Stimulated activated CD8-positive, alpha-beta memory T cell treated with anti-CD3 and anti-CD28 coated beads, Interleukin-4, amount 100 ng/mL, for 4 hours (primary cell): ENCODE measurements at places on chromosomes 5 and 9.

DNA sequence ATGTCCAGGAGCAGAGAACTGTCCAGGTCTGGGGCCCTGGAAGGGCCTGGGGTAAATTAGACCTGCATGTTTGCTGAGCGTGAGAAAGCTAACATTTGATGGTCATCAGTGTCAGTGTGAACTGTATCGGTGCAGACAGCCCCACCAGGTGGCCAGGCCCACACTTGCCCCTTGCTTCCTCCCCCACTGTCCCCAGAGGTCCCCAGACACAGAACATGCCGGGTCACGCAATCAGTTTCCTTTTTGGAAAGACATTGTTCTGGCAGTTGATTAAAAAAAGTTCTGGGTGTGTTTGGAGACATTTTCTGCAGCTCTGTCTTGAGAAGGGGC, 1.5 kb downstream of the NKD2 start:
- no peak for DNase-seq

DNA sequence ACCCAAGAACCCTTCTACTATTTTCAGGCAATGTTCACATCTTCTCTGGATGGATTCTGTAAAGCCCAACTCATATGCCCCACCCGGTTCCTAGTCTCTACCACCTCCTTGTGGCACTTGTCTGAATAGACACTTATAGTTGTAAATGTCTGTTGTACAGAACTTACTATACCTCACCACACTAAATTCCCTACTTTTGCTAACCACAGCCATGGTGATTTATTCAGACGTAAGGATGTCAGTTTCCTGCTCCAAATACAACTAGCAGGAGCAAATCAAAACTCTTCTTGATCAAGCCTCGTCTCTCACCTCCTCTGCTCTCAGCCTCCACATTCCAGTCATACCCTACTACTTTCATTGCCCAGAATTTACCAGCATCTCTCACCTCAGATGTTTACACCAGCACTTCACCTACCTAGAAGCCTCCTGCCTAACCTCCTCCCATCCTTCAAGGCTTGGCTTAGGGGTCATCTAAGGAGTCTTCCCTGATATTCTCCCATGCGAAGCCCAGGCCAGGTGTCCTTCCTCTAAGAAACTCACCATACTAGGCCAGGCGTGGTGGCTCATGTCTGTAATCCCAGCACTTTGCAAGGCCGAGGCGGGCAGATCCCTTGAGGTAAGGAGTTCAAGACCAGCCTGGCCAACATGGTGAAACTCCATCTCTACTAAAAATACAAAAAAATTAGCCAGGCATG, 75.5 kb downstream of the MAPKAP1 start:
- DNase-seq: no peak

- DNase-seq: no peak
These were observed 58.1 kb upstream of the TMEM215 start for GRCh38 chr9:32725066-32725860.

DNA sequence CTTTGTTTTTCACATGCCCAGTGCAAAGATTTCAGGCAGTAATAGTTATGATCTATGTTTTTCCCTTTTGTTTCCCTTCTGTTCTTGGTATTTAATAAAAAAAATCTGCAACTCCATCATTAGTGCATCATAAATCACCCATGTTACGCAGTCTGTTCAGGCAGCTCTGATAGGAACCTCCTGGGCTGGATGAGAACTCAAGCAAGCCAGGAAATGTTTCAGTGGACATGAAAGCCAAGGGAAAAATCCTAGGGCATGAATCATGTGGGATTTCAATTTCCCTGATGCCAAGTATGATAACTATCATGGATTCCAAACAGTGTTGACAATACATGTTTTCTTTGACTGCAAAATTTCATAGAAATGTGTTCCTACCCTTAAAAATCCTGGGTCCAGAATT, 119.7 kb upstream of the TARS1 start:
- no peak for DNase-seq

DNA sequence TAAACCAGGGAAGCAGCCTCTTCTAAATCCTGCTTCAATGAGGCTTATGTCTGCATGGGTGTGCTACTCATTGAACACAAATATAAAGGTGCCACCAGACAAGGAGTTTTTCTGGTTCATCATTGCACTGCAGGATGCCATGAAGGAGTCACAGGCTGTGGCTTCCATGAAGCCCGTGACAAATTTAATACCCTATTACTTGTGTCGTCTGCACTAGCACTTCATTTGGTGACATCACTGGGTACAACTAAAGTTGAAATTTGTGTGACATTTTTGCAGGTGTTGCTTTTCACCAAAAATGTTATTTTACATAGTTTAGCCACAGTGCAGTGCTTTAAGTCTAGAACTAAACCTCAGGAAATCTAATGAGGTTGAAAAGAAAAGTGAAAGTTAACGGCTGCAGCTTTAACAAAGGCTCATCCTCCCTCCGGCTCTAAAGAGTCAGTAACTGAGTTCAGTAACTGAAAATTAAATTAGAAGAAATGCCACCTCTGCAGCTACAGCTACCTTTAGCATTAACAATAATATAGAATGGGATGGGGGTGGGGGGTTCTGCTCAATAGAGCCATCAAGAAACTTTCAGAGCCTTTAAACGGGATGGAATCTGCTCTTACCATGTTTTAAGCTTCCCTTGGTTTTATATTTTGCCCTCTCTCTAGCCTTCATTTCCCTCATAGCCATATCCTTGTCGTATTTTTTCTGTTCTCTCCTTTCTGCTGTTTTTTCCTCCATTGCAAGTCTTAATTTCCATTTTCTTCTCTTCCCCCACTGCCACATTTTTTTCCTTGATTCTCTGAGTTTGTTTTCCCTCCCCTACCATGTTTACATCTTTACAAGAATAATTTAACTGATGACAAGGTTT, 233.8 kb upstream of the TMEM161B start:
- no peak for DNase-seq

DNA sequence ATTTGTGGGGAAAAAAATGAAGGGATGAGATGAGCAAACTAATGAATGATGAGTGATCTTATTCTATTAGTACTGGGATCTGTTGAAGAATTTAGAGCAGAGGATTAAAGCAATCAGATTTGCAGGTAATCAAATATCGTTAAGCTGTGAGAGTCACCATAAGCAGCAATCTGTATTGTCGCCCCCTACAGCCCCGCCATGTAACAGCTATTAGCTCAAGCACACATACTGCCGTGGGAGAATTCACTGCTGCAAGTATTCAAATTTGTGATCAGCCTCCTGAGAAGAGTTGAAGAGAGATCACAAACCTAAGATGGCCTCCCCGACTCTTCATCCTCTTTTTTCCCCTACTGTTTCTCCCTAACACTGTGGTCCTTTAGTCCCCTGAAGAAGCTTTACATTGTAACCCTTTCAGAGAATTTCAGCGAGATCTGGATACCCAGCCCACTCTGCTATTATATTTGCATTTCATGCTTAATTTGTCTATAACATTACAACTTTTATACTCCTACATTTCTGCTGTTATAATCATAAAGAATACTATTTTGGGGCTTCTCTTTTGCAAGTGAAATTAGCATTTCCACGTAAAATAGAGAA, 28.5 kb upstream of the PHF24 start:
- no peak for DNase-seq

GRCh38 chr9:19127871-19128500, 694 bp upstream of the PLIN2 start:
- no peak for DNase-seq

DNA sequence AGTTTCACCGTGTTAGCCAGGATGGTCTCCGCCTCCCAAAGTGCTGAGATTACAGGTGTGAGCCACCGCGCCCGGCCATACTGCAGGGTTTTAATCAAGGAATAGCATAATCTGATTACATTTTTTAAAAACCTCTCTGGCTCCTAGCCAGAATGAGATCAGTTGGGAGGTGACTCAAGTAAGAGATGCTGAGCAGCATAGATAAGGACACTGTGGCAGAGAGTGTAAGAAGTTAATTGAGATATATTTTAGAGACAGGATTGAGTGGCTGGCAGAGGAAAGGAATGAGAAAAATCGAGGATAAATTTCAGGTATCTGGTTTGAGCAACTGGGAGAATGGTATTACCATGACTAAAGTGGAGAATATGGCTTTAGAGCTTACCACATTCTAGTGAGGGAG, 7.3 kb upstream of the RIGI start:
- DNase-seq: no peak

GRCh38 chr9:136309101-136309801, 5.4 kb upstream of the CCDC187 start:
- DNase-seq: no peak

- peak; percentile 37 for DNase-seq
These were observed 457 bp upstream of the IDNK start for GRCh38 chr9:83622433-83622938.

- no peak for DNase-seq
These were observed 2.9 kb upstream of the CSF2 start for GRCh38 chr5:132070460-132071337.

DNA sequence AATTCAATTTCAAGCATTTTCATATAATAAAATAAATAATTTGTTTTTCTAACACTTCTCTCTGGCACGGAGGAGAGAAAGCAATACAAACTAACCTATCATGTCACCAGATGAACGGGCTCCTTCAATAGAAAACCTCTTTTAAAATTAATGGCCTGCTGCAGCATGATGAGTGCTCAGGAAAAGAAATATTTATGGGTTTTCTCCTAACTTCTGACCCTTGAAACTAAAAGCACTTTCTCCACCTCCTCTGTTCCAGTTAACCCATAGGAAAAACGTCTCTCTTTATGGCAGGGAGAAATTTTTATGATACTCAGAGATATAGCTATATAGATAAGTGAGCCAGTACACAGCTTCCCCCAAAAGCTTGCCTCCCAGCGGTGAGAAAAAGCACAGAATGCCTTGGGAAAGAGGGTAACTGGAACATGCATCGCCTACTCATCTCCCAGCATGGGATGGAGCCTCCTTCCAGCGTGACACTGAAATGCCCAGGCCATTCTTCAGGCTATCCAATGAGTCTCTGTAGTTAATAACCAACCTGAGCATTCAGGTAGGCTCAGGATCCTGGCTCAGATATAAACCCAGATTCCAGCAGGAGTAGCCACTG, 963.0 kb upstream of the DMAC1 start:
- DNase-seq: no peak

GRCh38 chr9:129319938-129320481, 141.9 kb upstream of the IER5L start:
- no peak for DNase-seq

- no peak for DNase-seq
These were observed 113.8 kb downstream of the TMC1 start for GRCh38 chr9:72635197-72635596.

DNA sequence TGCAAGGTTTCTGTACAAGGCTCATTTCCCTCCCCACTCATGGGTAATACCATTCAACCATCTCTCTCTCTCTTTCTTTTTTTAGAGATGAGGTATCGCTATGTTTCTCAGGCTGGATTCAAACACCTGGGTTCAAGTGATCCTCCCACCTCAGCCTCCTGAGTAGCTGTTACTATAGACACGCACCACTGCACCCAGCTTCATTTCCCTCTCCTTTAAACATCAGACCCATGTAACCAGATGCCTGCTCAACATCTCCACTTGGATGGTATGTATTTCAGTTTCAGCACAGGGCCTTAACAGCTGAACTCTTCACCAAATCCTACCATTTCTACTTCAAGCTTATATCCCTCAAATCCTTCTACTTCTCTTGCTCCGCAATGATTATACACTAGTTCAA, 117.4 kb downstream of the SSBP2 start:
- no peak for DNase-seq

DNA sequence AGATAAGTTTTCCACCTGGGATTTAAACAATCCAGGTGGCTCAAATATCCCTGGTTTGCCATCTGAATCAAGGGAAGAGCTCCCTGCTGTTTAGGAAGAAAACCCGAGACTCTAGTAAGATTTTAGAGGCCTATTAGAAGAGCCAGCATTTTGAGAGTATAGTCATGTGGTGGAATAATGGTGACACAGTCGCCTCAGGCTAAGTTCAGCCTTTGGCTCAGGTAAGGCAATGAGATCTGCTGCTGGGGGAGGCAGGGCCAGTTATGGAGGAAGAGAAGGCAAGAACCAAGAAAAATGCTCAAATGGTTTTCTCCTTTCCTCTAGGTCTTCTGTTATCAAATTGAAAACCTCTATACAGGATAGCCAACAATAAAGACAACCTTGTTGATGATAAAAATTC, 16.2 kb downstream of the RAD1 start:
- no peak for DNase-seq

DNA sequence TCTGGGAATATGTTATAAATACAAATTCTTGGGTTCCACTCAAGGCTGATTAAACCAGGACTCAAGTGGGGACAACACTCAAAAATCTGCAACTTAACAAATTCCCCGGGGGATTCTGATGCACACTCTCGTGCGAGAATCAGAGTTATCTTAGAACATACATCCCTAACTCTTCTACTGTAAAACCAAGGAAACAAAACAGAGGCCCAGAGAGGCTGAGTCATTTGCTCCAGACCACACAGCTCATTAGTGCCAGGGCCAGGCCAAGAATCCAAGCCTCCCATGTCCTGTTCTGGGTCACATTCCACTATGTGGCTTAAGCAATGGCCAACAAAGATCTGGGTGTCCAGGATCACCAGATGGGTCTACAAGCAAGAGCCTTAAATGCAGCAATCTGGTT, 166.0 kb downstream of the ADAMTS12 start:
- DNase-seq: no peak

DNA sequence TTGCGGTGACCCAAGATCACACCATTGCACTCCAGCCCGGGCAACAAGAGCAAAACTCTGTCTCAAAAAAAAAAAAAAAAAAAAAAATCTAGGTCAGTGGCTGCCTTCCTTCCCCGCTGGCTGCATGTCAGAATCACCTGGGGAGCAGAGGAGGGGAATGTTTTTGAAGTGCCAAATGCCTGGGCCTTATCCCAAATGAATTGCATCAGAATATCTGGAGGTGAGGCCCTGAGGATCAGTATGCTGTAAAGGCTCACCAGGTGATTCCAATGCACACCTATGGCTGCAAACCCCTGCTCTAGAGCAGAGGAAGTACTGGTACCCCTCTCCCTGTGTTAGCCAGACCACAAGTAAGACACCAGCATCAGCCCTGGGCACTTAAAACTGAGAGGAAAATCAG, 44.7 kb upstream of the GABRP start:
- DNase-seq: no peak

DNA sequence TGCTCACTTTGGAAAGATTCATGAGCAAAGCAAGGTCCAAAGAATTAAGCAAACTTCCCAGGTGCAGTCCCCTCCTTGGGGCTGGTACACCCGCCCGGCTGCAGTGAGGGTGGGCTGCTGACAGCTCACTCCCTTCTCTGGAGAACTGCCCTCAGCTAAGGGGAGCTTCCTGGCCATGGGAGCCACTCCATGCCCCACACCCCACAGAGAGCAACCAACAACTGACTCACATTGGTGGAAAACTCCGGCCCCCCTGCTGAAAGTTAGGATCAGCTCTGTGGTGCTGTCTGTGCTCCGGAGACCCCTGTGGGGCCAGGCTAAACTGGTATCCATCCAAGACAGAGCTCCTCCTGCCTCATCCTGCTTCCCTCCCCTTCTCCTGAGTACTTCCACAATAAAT, 223.0 kb downstream of the GABBR2 start:
- no peak for DNase-seq

DNA sequence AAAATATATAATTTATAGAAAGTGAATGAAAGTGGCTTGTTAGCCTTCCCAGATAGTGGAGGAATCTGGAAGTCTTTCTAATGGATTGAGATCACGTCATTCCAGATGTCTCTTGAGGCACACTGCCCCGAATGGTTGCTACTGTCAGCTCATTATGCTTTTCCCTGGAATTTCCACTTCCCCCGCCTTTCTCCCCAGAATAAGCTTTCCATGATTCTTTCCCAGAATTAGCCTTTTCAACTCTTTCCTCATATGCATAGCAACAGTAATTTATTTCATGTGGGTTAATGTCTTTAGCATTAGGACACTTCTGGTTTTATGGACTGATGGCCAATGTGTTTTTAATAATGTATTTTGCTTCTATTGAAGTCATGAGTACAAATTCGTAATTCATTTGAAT, 81.5 kb downstream of the PALM2AKAP2 start:
- DNase-seq: no peak
